ENCODE measurements at places on chromosomes 11 and 22. TPM values are rescaled to one million over a fixed set of nuclear protein-coding genes. Genes with fewer than 3 reads are reported as not detected.

- no peaks in the 10 kb centered on the region for H3K27me3 ChIP-seq
- peak overlapping the region; percentile 63 for H3K4me3 ChIP-seq
- H3K4me1 ChIP-seq, result peaks cover 27% of the 10 kb centered on the region
- H3K27ac ChIP-seq, result peak overlapping the region; percentile 17
- peak; percentile 20 for DNase-seq
- peaks cover 2% of the 10 kb centered on the region for H3K36me3 ChIP-seq
Observed at GRCh38 chr11:110907629-110908028, 195.4 kb upstream of the ARHGAP20 start.

SULT4A1 gene
- total RNA-seq, result not detected

- peaks cover 5% of the 10 kb centered on the region for H3K27me3 ChIP-seq
- H3K4me3 ChIP-seq, result no peak overlapping the region
- no peak for DNase-seq
- H3K36me3 ChIP-seq, result no peaks in the 10 kb centered on the region
Observed at GRCh38 chr11:86676533-86677154, 4.2 kb upstream of the ME3 start.

DNA sequence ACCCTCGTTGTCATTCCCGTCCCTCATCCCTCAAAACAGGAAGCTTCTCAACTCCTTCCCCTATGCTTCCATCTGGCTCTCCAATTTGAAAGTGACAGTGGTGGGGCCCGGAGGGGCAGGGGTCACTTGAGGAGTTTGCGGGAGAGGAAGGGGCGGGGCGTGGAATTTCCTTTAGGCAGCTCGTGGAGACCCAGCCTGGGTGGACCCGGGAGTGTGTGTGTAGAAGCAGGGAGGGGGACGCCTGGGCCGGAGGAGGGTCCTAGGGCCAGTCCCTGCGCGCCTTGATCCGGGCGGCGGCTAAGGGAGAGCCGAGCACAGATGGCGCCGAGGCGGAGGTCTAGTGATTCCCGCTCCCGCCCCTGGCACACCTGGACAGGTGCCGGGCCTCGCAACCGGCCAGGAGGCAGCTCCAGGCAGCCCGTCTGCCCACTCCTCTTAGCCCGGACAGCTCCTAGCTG, 7.8 kb upstream of the PAX6 start:
- no peak for DNase-seq
- H3K36me3 ChIP-seq, result peaks cover 12% of the 10 kb centered on the region
- H3K4me3 ChIP-seq, result peak overlapping the region; percentile 66

DNA sequence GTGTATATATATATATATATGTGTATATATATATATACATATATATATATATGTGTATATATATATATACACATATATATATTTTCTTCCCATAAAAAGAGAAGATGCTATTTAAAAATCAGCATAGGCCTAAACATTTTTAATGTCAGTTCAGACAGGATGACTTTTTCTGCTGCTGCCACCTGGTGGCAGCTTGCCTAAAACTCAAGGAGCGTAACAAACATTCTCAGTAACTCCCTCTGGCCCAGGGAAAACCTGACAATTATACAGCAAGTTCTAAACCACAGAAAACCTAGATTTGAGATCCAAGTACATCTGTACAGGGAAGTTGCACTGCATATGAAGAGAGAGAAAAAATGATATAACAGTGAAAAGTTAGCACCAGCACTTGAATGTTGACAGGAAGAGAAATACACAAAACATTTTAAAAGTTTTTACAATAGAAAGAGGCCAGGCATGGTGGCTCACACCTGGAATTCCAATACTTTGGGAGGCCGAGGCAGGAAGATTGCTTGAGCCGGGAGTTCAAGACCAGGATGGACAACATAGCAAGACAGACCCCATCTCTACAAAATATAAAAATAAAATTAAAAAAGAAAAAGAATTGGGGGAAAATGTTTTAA, 16.6 kb downstream of the OR8A1 start:
- H3K4me3 ChIP-seq, result no peak overlapping the region
- H3K36me3 ChIP-seq, result no peaks in the 10 kb centered on the region
- H3K4me1 ChIP-seq, result no peaks in the 10 kb centered on the region
- H3K27ac ChIP-seq, result no peak overlapping the region
- DNase-seq, result peak; percentile 32

- H3K27me3 ChIP-seq, result no peaks in the 10 kb centered on the region
- H3K4me1 ChIP-seq, result no peaks in the 10 kb centered on the region
- no peak for DNase-seq
- no peak overlapping the region for H3K4me3 ChIP-seq
- no peaks in the 10 kb centered on the region for H3K36me3 ChIP-seq
Observed at GRCh38 chr11:26841818-26842473, 120.1 kb upstream of the SLC5A12 start.

- peaks cover 2% of the 10 kb centered on the region for H3K36me3 ChIP-seq
- DNase-seq, result no peak
- peaks cover 50% of the 10 kb centered on the region for H3K4me1 ChIP-seq
- peaks cover 2% of the 10 kb centered on the region for H3K27me3 ChIP-seq
- H3K4me3 ChIP-seq, result no peak overlapping the region
- H3K27ac ChIP-seq, result peak overlapping the region; percentile 85
Observed at GRCh38 chr22:39177456-39177775, 24.9 kb upstream of the CBX7 start.

NNMT gene
- total RNA-seq, result not detected

DNA sequence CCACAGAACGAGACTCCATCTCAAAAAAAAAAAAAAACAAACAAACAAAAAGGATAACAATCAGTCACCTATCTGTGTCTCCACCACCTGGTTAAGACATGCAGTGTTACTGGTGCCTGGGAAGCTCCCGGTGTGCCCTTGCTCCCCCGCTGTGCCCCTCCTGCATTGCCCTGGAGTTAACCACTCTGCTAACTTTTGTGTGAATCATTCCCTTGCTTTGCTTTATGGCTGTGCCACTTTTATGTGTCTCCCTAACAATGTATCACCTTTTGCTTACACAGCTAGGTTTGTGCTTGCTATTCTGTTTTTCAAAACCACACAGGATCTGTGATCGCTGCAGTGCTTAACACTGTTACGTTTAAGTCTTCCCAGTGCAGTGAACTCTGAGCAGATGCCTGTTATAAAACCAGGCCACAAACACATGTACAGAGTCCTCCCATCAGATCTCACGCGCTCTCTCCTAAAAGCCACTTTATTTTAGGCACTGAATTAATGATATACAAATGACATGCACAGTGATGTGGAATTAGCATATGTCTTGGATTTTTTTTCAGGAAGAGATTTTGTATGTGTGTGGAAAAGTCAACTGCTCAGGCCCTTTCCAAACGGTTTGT, 69.9 kb downstream of the BUD13 start:
- H3K36me3 ChIP-seq, result no peaks in the 10 kb centered on the region
- peaks cover 4% of the 10 kb centered on the region for H3K27me3 ChIP-seq
- no peak overlapping the region for H3K4me3 ChIP-seq
- no peak overlapping the region for H3K27ac ChIP-seq

NAGA gene
- total RNA-seq, result 7.8 TPM

Data from naive thymus-derived CD8-positive, alpha-beta T cell (primary cell).